ENCODE measurements at places on chromosomes 13 and 19. TPM values are rescaled to one million over a fixed set of nuclear protein-coding genes. Genes with fewer than 3 reads are reported as not detected.

- DNase-seq, result no peak
Measured at GRCh38 chr13:37906880-37907279, 37.3 kb upstream of the TRPC4 start.

DNA sequence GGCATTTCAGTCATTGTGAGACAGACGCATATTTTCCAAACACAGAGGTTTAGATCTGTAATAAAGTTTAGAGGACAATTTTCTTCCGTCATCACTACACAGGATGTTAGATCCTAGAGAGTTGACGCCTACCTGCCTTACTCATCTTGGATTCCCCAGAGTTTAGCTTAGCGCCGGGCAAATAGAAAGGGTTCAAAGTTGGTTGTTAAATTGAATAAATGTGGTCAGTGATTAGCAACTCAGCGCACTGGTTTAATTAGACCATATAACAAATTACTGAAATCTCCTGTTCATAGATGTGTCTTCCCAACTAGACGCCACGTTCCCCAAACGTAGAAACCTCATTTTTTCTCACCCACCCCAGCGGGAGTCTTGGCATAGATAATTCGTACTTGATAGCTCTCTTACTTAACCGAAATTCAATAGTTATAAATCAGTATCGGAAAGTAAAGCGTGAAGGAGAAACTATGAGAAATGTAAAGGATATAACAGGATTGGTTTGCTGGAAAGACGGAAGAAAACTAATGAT lies 726 bp upstream of the UFM1 start:
- no peak for DNase-seq

GRCh38 chr19:2055931-2056836 lies 5.1 kb upstream of the MKNK2 start:
- no peak for DNase-seq

DNA sequence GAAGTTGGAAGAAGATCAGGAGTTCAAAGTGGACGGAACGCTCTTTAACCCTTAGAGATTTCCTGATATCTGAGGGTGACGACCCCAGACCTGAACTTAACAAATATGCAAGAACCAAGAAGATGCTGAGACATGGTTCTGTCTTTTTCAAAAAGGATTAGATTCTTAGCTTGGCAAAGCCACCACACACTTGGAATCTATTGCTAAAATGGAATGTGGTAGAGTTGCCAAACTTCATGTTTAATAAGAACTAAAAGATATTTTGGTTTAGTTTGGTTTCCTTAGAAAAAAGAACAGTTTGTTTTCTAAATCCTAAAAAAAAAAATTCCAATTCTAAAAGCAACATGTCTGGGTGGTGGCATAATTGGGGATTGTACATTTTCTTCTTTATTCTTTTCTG lies 29.5 kb downstream of the UNC13A start:
- no peak for DNase-seq

DNA sequence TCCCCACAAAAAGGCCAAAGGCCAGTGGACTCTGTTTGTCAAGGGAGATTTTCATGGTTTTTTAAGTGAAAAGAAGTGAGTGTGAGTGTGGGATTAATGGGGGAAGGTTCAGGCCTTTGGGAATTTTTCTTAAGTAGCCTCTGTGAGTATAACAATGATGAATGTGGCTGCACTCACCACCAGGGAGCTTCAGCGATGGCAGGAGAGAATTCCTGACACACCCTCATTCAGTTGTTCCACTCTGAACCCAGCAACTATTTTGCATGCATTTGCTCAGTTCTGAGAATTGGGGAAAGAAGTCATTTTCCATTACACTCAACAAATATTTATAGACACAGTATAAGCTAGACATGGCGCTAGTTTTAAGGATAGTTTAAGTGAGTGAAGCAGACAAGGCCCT lies 117.9 kb downstream of the CCNA1 start:
- no peak for DNase-seq

- DNase-seq, result no peak
Measured at GRCh38 chr13:82358284-82358683, 1524.0 kb downstream of the SLITRK1 start.

Gene HPN
- 1.4 TPM for total RNA-seq

- no peak for DNase-seq
Measured at GRCh38 chr19:16185768-16186123, 536 bp downstream of the FAM32A start.

GRCh38 chr13:24341439-24341838 lies 32.1 kb downstream of the C1QTNF9 start:
- no peak for DNase-seq

Gene CBLC
- not detected for total RNA-seq

DNA sequence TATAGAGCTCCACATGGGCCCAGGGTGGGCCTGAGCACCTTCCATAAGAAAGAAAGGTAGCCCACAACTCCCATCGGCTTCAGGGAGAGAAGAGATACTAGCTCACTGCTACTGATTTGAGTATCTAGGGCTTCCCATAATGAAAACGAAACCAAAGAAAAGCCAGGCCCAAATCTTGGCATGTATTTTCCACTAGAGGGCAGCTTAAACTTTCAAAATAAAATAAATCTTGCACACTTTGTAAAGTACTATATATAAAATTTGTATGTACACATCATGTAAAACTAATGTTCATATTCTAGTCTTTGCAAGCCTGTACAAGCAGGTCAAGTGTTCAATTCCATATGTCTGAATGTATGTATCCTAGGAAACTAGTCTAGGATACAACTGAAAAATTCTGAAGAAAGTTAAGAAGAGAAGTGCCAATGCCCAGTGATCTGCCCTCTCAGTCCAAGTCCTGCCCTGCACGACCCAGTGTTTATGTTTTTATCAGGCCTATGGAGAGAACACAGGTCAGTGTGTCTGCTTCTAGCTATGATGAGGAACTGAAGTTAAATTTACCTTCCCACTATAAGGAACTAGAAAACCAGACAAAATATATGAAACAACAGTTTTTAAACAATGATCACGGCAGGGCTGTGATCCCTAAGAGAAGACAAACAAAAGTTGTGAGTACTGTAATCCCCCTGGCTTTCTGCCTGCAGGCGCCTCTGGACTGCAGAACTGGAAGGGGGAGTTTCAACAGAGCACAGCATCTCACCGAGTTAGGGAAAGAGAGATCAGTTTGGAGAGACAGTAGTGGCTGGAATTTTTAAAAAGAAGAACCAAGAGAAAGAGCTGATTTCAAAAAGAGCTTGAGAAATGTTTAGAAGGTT lies 475.7 kb downstream of the UQCRFS1 start:
- DNase-seq, result no peak

DNA sequence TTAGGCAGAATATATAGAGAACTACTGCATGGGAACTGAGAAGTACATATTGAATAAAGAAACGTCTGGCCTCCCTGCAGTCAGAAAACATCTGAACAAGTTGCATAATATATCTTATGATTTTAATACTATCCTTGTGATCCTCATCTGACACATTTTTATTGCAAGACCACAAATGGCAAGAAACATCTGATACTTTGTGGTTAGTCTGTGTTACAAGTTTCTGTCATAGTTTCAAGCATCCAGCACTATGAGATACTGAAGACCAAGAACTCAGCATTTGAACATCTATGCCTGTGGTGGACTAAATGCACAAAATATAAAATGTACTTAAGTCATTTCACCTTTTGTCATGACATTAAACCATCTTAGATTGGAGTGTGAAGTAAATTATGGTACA lies 1175.8 kb upstream of the MIR17HG start:
- DNase-seq, result no peak

DNA sequence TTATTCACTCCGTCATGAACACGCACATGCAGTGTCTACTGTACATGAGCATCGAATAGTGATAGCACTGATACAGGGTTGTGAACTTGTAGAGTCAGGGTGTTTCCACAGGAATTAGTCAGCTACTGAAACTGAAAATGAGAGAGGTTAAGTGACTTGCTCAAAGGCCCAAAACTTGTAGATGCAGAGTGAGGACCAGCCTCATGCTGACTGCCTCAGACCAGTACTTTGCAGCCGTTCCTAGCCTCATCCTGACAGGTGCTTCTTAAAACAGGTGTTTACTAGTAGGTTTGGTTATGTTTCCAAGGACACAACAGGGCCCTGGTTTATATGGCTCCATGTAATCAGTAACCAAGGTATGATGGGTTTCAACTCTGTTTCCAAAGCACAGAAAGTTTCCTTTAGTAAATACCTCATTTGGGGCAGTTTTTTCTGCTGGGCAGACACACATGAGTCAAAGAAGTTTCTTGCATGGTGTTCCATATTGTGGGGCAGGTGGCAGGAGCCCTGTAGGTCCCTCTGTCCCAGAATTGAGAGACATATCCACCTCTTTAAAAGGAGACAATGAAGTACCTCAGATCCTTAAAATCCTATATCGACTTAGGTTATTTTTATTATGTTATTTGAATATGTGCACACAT lies 16.0 kb downstream of the FGF9 start:
- no peak for DNase-seq

DNA sequence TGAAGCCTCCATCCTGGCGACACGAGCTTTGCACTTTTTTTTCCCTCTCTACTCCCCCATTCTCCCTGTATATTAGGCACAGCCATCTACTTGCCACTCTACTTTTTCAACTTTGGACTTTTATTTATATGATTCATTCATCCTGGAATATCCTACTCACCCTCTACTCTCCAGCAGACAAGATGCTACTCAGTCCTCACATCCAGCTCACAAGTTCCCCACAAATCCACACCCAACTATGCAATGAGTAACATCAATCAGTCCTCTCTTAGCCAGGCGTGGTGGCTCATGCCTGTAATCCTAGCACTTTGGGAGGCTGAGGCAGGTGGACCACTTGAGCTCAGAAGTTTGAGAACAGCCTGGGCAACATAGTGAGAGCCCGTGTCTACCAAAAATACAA lies 23.9 kb upstream of the URAD start:
- no peak for DNase-seq

DNA sequence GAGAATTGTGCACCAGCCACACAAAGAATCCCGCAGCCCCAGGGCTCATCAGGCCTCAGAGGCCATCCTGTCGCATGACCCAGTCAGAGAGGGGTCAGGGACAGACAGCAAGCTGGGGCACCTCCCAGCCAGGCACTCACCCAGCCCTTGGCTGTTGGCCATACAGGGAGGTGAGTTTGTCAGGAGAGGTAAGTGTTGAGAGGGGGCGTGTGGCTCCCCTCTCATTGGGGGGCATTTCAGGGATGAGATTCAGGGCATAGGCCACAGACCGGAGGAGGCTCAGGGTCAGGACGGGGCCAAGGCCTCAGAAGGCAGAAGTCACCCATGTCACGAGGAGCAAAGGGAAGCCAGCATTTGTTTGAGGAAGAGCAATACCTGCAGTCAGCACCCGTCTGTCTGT lies 37.1 kb downstream of the MYO9B start:
- DNase-seq, result no peak

DNA sequence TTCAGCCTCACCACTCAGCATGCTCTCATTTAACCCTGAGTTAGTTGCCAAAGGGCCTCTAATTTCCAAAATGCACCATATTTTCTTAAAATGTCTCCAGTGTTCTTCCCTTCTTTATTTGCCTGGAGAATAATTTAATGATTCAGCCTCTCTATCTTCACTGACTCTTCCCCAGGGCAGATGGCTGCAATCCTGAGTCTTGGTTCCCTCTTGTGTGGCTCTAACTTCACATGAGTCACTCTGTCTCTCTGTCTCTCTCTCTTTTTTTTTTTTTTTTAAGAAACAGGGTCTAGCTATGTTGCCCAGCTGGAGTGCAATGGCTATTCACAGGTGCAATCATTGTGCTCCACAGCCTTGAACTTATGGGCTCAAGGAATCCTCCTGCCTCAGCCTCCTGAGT lies 251.4 kb downstream of the VWA8 start:
- DNase-seq, result no peak

Gene CGB5
- total RNA-seq, result not detected

Gene ZNF320
- total RNA-seq, result 9.3 TPM

DNA sequence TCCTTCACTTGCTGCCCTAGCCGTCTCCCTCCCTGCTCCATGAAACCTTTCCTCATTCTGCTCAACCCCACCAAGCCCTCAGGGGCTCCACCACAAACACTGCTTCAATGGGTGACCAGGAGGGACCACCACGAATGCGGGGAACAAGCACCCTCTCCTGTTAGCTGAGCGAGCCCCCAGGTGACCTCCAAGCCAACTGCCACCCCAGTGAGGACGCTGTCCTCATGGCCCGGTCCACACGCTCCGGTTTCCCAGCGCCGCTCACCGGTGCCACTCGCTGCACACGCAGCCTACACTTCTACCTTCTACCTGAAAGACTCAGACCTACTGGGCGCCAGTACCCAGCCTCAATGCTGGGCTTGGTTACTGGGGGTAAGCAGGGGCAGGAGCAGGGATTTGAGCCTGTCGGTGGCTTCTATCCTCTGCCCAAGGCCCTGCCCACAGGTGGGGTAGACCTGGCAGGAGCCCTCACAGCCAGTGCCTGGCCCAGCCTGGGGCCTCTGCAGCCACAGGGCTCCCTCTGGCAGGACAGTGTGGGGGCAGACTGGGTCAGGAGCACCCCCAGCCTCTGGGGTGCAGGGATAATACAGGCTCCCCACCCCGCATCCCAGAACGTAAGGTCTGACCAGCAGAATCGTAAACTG lies 704 bp upstream of the TMEM86B start:
- no peak for DNase-seq

Gene FREM2
- total RNA-seq, result 0.61 TPM

Gene ZSCAN22
- total RNA-seq, result 2.5 TPM

- DNase-seq, result no peak
Measured at GRCh38 chr13:93562676-93563075, 336.1 kb downstream of the GPC6 start.

DNA sequence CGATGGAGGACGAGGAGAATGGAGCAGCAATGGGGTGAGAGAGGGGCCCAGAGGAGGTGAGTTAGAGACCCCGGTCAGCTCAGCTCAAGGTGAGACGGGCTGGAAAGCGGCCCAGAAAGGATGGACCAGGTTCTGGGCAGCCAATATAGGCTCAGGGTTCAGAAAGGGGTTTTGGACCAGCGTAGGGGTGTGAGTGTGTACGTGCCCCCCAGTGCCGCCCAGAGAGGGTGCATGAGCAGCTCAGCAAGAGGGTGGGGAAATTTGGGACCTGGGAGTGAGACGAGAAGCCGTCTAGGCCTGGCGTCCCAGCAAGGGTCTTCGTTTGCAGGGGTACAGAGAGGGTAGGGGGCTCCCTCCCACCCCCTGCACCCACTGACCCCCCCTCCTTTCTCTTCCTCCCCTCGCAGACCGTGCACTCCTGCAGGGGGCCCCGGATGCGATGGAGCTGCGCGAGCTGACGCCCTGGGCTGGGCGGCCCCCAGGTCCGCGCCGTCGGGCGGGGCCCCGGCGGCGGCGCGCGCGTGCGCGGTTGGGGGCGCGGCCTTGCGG lies 12.1 kb downstream of the FUT6 start:
- DNase-seq, result no peak

- no peak for DNase-seq
Measured at GRCh38 chr13:31209172-31209840, 9.5 kb downstream of the B3GLCT start.

DNA sequence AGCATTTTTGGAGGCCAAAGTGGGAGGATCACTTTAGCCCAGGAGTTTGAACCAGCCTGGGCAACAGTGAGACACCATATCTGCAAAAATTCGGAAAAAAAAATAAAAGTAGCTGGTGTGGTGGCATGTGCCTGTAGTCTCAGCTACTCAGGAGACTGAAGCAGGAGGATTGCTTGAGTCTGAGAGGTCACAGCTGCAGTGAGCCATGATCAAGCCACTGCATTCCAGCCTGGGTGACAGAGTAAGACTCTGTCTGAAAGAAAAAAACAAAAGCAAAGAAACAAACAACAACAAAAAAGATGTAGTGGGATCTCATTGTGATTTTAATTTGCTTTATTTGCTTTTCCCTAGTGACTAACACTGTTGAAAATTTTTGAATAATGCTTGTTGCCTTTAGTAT lies 394.7 kb upstream of the KLHL1 start:
- DNase-seq, result no peak

Data from mesenteric fat pad (tissue), 1 donor.